SJSA1 (cell line): ENCODE measurements at places on chromosomes 12 and 14. TPM values are rescaled to one million over a fixed set of nuclear protein-coding genes. Genes with fewer than 3 reads are reported as not detected.

DNA sequence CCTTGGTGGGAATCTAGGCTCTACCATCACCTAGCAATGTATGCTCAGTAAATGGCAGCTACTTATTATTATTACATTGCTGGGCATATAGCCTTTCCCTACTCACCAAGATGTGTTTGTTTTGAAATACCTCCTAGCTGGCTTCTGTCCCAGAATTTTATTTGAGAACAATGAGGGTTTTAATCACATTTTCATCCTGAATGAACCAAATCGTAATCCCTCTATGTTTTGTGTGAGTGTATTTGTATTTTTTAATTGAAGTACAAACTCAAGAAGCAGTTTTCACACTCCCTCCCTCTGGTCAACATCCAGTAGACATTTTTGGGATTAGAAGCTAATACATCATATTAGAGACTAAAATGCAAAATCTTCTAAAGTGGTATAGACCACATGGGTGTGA is 7.6 kb downstream of the SLC7A8 start:
- DNase-seq = no peak
- H3K4me1 ChIP-seq = 0 out of 2 replicates have a peak, but pooled peaks cover 4% of the 10 kb centered on the region
- no peak overlapping the region for H3K27ac ChIP-seq
- peaks cover 12% of the 10 kb centered on the region for H3K27me3 ChIP-seq
- no peaks in the 10 kb centered on the region for H3K36me3 ChIP-seq

PDE3A gene
- total RNA-seq = 0.13 TPM in 1 of 2 replicates, not detected in the other

DNA sequence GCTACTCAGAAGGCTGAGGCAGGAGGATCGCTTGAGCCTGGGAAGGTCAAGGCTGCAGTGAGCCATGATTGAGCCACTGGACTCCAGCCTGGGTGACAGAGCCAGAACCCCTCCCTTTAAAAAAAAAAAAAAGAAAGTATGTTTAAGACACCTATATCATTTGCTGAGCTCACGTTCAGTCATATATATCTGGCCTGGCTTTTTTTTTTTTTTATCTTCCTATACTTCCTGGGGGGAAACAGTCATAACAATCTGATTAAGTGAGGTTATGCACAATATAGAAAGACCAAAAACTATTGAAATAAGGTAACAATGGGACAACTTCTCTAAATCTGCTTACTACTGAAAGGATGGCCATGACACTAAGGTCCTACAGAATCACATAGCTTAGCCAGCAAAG is 9.4 kb upstream of the ARID2 start:
- no peaks in the 10 kb centered on the region for H3K36me3 ChIP-seq
- no peaks in the 10 kb centered on the region for H3K4me1 ChIP-seq
- no peaks in the 10 kb centered on the region for H3K27me3 ChIP-seq
- no peak overlapping the region for H3K4me3 ChIP-seq
- H3K27ac ChIP-seq = no peak overlapping the region
- DNase-seq = no peak

GRCh38 chr12:64747695-64748094 is 11.5 kb downstream of the GNS start:
- peaks cover 36% of the 10 kb centered on the region for H3K36me3 ChIP-seq
- DNase-seq = no peak
- H3K27me3 ChIP-seq = no peaks in the 10 kb centered on the region
- H3K4me3 ChIP-seq = no peak overlapping the region

GRCh38 chr12:19404242-19404880 is 34.9 kb upstream of the AEBP2 start:
- H3K27ac ChIP-seq = no peak overlapping the region
- no peak for DNase-seq
- no peaks in the 10 kb centered on the region for H3K36me3 ChIP-seq
- H3K4me1 ChIP-seq = peaks cover 7% of the 10 kb centered on the region
- no peaks in the 10 kb centered on the region for H3K27me3 ChIP-seq

DNA sequence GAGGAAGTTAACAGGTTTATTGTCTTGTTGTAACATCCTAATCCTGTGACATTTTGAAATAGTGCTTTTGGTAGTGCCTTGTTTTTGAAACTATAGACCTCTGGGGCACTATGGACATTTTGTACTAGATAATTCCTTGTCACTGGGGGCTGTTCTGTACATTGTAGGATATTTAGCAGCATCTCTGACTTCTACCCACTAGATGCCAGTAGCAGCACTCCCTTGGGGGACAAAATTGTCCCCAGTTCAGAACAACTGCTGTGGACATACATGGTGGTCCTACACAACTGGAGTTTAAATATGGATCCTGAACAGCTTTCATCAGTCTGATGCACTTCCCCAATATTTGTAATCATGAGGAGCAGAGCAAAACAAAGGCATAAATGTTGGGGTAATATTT is 264.7 kb downstream of the RAD51B start:
- H3K36me3 ChIP-seq = no peaks in the 10 kb centered on the region
- H3K27me3 ChIP-seq = no peaks in the 10 kb centered on the region
- no peak overlapping the region for H3K4me3 ChIP-seq

DNA sequence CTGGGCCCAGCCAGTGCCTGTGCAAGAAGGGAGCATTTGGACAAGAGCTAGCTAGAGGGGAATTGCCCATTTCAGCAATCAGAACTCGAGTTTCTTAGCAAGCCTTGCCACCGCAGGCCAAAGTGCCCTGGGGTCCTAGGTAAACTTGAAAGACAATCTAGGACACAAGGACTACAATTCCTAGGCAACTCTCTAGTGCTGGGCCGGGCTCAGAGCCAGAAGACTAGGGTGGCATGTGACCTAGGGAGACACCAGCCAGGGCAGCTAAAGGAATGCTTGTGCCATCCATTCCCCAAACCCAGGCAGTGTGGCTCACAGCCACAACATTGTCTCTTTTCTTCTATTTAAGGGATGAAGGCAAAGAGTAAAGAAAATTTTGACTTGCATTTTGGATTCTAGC is 205.0 kb downstream of the BMP4 start:
- no peaks in the 10 kb centered on the region for H3K4me1 ChIP-seq
- no peak for DNase-seq
- H3K4me3 ChIP-seq = no peak overlapping the region
- H3K36me3 ChIP-seq = no peaks in the 10 kb centered on the region

DCN gene
- 37.2 and 71.4 TPM in 2 replicates for total RNA-seq

DNA sequence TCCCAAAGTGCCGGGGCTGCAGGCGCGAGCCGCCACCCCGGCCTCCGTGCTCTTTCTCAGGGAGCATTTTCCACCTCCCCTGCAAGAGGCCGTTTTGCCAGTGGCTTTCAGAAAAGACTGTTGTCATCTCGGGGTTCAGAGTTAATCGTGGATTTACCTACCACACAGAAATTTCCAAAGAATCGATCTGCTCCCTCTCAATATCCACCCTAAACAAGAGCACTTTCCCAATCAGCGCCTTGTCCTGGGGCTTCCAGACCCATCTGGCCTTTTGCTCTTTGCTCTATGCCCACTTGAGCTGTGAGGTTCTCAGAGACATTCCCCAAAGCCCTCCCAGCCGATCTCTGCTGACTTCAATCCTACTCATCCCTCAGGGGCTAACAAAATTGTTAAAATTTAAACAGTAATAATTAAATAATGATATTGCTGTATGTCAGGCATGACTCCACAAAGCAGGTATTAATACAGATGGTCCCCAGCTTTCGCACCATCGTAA is 86.6 kb downstream of the NINJ2 start:
- no peaks in the 10 kb centered on the region for H3K27me3 ChIP-seq
- no peak for DNase-seq
- no peaks in the 10 kb centered on the region for H3K36me3 ChIP-seq
- H3K4me3 ChIP-seq = no peak overlapping the region

DNA sequence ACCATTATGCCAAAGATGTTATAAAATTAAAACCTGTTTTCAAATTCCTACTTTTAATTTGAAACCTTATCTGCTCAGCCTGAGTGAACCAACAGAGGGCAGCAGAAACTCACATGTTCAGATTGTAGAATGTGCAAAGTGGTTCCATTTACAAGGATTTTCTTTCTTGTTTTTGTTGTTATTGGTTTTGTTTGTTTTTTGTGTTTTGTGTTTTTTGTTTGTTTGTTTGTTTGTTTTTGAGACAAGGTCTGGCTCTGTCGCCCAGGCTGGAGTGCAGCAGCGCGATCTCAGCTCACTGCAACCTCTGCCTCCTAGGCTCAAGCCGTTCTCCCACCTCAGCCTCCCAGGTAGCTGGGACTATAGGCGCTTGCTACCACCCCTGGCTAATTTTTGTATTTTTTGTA is 22.8 kb upstream of the GARIN2 start:
- DNase-seq = no peak
- no peak overlapping the region for H3K27ac ChIP-seq
- H3K4me3 ChIP-seq = no peak overlapping the region
- no peaks in the 10 kb centered on the region for H3K27me3 ChIP-seq
- peaks cover 16% of the 10 kb centered on the region for H3K4me1 ChIP-seq

IFI27L1 gene
- 23.3 and 26.0 TPM in 2 replicates for total RNA-seq

GAPDH gene
- total RNA-seq = 5,440 and 7,155 TPM in 2 replicates

DNA sequence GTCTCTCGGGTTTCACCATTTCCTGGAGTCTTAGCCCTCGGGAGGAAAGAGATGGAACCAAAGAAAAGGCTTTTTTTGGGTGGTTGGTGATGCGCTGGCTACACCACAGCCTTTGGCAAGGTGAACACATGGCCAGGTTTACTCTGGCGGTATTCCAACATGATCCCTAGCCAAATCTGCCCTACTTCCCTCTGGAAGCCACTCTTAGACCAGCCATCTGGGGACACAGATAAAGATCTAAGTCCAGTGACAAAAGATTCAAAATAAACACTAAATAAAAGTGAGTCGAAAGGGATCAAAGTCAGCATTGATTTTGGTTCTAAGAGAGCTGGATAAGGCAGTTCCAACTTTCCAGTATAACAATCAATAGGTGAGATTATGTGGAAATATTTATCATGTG is 694.5 kb downstream of the VRK1 start:
- no peak overlapping the region for H3K27ac ChIP-seq
- no peak for DNase-seq
- no peaks in the 10 kb centered on the region for H3K36me3 ChIP-seq
- no peaks in the 10 kb centered on the region for H3K27me3 ChIP-seq

DNA sequence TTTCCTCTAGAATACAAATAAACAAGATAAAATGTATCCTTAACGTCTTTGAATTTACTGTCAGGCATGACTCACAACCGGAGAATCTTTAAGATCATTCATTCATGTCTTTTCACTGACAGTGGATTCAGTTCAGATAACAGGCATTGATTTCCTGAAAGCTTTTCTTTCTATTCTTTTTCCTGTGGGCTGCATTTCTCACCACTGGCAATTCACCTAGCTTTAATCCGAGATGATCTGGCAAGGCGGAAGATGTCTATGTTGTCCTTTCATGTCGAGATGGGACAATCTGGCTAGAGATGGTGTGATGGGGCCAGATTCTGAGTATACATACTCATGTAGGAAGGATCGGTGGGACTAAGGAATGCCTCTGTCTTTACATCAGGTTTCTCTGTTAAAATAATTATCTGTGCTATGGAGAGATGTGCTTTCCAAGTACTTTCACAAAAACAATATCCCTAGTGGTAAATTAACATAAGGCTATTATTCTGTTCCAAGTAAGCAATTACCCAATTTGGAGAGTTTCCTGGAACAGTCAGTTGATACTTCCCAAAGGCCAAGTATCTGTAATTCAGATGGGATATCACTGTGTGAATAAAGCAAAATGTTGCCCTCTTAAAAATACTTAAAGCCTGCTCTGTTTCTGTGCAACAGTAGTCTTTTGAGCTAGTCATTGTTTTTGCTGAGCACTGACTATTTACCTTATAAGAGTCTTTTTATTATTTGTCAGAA is 17.8 kb downstream of the ACSS3 start:
- no peak for DNase-seq
- no peak overlapping the region for H3K4me3 ChIP-seq
- H3K27me3 ChIP-seq = no peaks in the 10 kb centered on the region
- no peaks in the 10 kb centered on the region for H3K36me3 ChIP-seq
- H3K4me1 ChIP-seq = no peaks in the 10 kb centered on the region

GRCh38 chr12:108565976-108566375 is 3.6 kb downstream of the ISCU start:
- H3K4me3 ChIP-seq = no peak overlapping the region
- H3K27ac ChIP-seq = no peak overlapping the region
- no peaks in the 10 kb centered on the region for H3K27me3 ChIP-seq
- peaks cover 61% of the 10 kb centered on the region for H3K36me3 ChIP-seq

DNA sequence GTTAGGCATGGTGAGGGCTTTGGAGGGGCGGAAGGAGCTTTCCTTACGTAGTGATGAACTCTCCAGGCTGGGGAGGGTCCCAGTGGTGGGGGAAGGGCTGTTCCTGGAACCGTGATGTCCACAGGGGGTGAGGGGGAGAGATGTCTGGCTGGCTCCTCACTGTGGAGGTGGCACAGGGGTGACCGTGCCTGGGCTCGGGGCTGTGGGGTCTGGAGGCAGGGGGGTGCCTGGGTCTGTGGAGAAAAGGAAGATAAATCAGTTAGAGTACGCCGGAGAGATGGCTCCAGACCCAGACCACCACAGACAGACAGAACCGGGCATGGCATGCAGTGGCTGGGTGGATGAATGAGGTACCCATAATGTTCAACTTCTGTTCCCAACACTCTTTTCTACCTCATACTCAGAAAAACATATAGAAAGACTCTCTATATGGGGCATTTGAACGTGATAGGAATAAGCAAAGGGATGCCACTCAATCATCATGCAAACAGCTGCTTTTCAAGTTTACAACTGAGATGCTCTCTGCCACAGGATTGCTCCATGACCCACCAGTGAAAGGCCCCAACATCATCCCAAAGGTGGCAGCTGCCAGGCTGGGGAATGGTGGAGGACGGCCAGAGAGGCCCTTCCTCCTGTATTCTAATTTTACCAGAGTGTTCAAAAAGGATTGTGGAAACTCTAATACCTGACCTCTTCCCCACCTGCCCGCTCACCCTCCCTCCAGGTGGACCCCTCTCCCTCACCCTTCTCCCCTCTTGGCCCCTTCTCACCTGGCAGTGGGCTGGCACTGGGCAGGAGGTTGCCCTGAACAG is 5.6 kb downstream of the MYL6 start:
- H3K36me3 ChIP-seq = peaks cover 96% of the 10 kb centered on the region
- H3K4me1 ChIP-seq = peaks cover 18% of the 10 kb centered on the region
- H3K27ac ChIP-seq = no peak overlapping the region
- DNase-seq = no peak
- H3K4me3 ChIP-seq = no peak overlapping the region
- H3K27me3 ChIP-seq = no peaks in the 10 kb centered on the region
